ENCODE measurements at places on chromosomes 2 and 18.
A peak's percentile ranks its signal among the peaks of the same experiment; 100 is the strongest.

DNA sequence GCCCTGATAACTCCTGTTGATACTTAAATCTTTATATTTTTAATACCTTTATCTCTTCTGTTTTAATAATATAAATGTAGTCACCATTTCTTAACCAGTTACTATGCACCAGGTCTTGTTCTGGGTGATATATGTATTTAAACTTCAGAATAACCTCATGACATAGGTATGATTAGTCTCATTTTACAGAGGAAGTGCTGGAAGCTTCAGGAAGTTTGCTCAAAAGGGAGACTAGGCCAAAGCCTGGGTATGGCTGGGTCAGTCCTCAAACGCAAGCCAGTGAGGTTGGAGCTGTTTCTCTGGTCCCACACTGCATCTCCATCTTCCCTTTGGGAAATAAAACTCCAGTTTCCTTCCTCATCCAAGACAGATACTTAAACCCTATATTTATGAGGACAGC is 204.7 kb upstream of the TANK start:
- DNase-seq = no peak

GRCh38 chr2:209990838-209991237 is 11.6 kb upstream of the RPE start:
- no peak for DNase-seq

GRCh38 chr2:17754773-17755425 is 961 bp downstream of the GEN1 start:
- DNase-seq = peak; percentile 20

- DNase-seq = no peak
Measured at GRCh38 chr2:111042261-111042660, 78.5 kb upstream of the BCL2L11 start.

- peak; percentile 11 for DNase-seq
Measured at GRCh38 chr2:206250041-206250897, 24.2 kb upstream of the ZDBF2 start.
